Glutamatergic neuron (in vitro differentiated cells): ENCODE measurements at places on chromosomes 1 and 21. TPM values are rescaled to one million over a fixed set of nuclear protein-coding genes. Genes with fewer than 3 reads are reported as not detected.

SHISA4 gene
- total RNA-seq, result 2.9 TPM

OPRD1 gene
- 1.2 TPM for total RNA-seq

PRR9 gene
- total RNA-seq, result not detected

FMO1 gene
- not detected for total RNA-seq

FBXO42 gene
- total RNA-seq, result 27.7 TPM

PCBP3 gene
- total RNA-seq, result 72.7 TPM

DNA sequence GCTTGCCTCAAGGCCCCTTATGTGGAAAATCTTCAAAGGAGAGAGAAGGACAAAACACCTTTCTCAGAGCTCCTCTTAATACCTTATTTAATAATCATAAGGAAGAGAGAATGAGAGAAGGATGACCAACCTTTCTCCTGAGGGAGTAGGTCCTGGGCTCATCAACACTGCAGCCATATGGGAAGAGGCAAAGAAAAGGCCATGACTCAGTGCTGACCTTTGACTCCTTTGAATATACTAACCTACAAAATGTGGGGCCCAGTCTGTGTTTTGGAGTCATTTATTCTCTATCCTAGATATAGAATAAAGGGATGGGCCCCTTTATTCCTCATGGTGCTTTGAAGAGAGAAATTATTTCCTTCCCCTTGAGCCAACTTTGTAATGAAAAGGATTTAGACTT, 38.3 kb downstream of the CAMSAP2 start:
- no peak for DNase-seq

DNA sequence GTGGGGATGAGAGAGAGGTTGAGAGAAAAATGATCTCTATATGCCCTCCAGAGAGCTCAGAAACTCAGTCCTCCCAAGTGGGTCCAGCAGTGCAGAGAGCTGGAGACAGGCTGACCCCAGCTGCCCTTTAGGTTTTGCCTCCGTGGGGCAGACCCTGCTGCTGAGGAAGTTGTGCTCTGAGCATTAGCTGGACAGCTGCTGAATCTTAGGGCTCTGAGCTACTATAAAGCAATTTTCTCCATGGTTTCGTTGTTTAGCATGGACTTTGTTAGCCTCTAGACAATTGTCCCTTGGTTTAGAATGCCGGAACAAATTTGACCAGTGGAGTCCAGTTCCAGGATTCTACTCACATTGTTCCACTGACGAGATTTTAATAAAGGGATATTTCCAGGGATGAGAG, 22.1 kb downstream of the BATF3 start:
- no peak for DNase-seq

- no peak for DNase-seq
These were observed 376.9 kb downstream of the HHIPL2 start for GRCh38 chr1:222171005-222171404.

DNA sequence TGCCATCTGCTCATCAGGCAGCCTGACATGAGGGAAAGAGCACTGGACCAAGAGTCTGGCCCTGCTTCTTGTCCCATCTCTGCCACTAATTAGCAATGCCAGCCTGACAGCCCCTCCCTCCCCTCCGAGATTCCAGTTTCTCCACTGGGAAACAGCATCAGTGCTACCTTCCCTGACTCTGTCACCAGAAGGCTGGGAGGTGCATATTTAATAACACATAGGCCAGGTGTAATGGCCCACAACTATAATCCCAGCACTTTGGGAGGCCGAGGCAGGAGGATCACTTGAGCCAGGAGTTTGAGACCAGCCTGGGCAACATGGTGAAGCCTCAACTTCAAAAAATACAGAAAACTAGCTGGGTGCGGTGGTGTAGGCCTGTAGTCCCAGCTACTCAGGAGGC, 41.2 kb upstream of the ZBTB40 start:
- DNase-seq, result no peak

DNA sequence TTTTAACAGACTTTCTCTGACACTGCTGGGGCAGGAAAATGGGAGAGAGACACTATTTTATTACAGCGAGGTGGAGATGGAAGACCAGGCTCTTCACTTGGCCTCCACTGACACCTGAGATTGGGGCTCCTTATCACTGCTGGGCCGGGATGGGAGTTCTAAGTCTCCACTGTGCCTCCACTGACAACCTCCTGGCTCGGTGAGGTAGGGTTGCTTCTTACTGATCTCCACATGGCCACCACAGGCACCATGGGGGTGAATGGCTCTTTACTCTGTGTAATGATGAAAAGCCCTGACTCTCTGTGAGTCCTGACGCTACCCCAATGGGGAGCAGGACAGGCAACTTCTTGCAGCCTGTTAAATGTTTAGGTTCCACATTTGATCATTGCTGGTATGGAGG, 67.7 kb downstream of the ATP1A1 start:
- DNase-seq, result no peak

GRCh38 chr1:214808845-214809460, 206.0 kb downstream of the CENPF start:
- no peak for DNase-seq

DNA sequence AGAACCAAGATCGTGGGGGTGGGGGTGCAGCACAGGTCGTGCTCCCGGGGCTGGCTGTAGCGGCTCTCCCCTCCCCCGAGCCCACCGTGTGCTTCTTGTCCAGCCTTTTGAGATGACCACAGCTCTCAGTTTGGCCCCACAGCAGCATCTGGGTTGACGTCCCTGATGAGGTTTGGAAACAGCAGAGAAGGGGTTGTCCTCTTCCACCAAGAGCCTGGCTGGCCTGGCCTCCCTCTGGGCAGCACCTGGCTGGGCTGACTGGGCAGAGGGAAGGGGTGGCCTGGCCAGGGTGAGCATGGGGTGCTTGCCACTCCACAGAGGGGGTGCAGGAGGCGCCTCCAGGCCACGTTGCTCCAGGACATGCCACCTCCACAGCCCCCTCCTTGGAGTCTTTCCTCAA, 61.5 kb downstream of the SKI start:
- DNase-seq, result no peak

DNA sequence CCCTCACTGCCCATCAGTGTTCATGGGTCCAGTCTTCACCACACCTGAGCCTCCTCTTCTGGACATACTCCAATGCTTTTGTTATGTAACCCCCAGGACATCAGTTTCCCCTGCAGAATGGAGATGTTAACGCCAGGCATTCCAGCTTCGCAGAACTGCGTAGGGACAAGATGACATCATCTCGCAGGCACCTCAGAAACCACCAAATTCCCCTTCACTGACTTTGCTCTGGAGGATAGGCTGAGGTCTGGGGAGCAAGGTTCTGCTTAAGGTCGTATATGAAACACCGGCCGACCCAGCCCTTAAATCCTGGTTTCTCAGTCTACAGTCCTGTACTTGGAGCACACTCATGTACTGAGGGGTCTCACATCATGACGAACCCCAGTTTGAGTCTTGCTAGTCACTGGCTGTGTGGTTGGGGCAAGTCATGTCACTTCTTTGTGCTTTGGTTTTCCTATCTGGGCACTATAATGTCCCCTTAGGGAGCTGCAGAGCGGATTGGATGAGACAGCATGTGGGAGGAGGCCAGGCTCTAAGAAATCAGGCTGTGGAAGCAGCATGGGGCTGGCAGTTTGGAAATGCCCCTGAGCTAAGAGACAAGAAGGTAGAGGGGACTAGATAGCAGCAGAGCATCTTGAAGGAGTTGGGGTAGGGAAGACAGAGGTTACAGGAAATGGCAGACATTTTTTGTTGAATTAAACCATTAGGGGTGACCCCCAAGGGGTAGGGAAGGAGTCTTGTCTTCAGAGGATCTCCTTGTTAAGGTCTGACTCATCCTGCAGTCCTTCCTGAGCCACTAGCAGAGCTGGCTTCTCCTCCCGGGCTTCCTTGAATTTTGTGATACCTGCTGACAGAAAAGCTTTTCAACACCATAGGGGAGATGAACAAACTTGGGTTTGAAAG, 138.3 kb downstream of the FOXD2 start:
- DNase-seq, result peak; percentile 1

GRCh38 chr1:98398649-98399048, 262.9 kb upstream of the SNX7 start:
- no peak for DNase-seq

- DNase-seq, result no peak
These were observed 44.1 kb upstream of the C1orf105 start for GRCh38 chr1:172376431-172376830.

DNA sequence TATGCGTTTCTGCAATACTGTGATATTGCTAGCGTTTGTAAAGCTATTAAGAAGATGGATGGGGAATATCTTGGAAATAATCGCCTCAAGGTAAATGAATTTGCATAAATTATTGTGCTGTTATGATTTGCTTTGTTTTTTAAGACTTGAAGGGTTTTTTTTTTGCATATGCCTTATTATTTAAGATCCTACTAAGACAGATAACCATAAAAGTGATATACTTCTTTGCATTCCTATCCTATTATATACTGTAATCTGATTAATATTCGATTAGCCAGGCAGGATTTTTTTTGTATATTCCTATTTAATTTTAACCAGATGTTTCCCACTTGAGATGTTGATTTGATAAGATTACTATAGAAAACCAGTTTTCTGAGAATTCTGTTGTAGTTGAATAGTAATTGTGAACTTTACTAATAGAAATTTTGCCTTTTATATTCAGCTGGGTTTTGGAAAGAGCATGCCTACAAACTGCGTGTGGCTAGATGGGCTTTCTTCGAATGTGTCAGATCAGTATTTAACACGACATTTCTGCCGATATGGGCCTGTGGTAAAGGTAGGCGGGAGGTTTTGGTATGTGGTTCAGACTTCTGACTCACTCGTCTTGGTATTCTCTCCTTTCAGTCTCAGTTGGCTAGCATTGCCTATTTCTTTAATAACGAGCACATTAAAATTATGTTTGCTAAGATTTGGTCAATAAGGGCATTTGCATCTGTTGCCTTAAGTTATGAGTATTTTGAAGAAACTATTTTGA, 56.8 kb downstream of the ZBTB17 start:
- no peak for DNase-seq

DNA sequence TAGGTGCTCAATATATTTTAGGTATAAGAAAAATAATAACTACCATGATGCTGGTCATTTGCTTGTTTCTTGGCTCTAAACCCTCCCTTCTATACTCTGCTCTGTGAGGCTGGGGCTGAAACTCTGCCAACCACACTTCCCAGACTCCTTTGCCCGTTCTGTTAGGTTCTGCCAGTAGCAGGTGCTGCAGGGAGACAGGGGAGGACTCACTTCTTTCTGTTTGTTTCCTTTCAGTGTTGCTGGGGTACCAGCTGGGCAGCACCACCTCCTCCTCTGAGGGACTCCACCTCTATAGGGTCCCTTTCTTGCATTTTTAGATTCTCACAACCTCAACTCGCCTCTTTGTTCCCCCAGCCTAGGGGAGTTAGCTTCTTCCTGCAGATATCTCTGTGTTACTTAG, 17.0 kb upstream of the SH2D2A start:
- no peak for DNase-seq

GRCh38 chr1:163048869-163049268, 20.3 kb upstream of the RGS4 start:
- no peak for DNase-seq

DNA sequence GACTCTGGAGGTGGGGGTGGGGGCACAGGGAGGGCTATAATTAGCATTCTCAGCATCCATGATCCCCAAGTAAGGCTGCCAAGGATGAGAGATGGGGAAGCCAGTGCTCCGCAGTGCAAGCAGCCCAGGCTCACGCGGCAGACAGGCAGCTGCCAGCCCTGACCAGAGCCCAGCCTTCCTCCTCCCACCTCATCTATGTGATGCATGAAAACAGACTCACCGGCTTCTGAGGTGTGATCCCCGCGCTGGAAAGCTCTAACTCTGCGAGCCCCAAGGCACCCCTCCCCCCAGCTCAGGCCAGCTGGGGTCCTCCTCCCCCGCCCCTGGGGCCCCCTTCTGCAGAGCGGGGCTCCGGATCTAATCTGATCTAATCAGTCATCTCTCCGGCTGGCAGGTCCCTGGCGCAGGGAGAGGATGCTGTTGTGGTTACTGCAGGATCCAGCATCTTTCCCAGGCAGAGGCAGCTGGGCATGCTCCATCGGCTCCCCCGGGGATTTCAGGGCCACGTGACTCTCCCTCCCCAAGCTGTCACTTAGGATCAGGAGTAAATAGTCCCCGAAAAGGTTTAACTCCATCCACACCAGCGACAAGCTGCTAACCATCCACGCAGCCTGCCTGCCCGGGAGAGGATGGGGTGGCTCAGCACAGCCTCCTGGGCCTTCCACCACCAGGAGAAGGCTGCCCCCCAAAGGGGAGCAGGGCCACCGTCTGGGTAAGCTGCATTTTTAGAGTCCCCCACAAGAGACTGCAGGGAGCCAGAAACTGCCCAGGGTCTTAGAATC, at the start of gene PLEKHA6:
Gene PLEKHA6 (minus strand): TSS at position 456 of the 782 bp plus-strand sequence. CDS start 86,202 bp downstream, outside the sequence.
- peak; percentile 97 for DNase-seq

- no peak for DNase-seq
These were observed 5.5 kb upstream of the ILDR2 start for GRCh38 chr1:166980818-166981217.

DNA sequence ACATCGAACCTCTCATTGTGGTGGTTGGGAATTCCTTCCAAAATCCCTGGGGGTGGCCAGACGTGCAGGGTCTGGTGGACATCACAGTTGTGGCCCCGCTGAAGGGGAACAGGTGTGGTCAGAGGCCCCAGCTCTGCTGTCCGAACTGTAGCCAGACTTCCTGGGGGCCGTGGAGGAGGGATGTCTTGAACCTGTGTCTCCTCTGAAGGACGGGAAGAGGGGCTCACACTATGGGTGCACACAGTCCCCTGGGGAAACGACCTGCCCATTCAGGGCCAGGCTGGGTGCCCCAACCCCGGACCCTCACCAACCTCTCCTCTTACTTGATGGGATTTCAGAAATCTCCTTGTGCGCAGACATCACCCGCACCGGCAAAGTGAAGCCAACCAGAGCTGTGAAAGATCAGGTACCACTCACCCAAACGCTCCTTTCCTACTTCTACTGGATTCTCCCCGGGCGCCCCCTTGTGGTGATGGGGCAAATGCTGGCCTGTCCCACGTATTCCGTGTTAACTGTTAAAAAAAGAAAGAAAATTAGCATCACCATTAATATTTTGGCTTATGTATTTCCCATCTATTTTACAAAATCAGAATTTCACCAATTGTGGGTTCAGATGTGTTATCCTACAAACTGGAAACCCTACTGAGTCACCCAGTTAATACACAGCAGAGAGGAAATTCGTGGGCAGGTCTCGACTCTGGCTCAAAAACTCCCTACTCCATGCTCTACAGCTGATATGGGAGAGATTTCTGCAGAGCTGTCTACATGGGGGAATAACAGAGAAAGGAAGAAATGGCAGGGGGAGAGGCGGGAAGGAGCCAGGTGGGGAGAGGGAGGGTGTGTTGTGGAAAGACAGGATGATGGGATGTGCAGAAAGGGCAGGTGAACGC, 28.1 kb downstream of the PADI4 start:
- peak; percentile 91 for DNase-seq

- DNase-seq, result no peak
These were observed 71.2 kb upstream of the BCL9 start for GRCh38 chr1:147470079-147470478.

- DNase-seq, result no peak
These were observed 21.5 kb downstream of the INPP5B start for GRCh38 chr1:37925316-37925715.

- no peak for DNase-seq
These were observed 13.9 kb upstream of the POU3F1 start for GRCh38 chr1:38060498-38060897.

- DNase-seq, result no peak
These were observed 15.1 kb downstream of the BLACAT1 start for GRCh38 chr1:205440476-205441317.

- DNase-seq, result no peak
These were observed 625.0 kb upstream of the RGS18 start for GRCh38 chr1:191533254-191533653.
